ENCODE measurements at places on chromosomes 2 and 18. TPM values are rescaled to one million over a fixed set of nuclear protein-coding genes. Genes with fewer than 3 reads are reported as not detected.

- DNase-seq, result no peak
These were observed 32.0 kb downstream of the NEDD4L start for GRCh38 chr18:58076052-58076451.

DNA sequence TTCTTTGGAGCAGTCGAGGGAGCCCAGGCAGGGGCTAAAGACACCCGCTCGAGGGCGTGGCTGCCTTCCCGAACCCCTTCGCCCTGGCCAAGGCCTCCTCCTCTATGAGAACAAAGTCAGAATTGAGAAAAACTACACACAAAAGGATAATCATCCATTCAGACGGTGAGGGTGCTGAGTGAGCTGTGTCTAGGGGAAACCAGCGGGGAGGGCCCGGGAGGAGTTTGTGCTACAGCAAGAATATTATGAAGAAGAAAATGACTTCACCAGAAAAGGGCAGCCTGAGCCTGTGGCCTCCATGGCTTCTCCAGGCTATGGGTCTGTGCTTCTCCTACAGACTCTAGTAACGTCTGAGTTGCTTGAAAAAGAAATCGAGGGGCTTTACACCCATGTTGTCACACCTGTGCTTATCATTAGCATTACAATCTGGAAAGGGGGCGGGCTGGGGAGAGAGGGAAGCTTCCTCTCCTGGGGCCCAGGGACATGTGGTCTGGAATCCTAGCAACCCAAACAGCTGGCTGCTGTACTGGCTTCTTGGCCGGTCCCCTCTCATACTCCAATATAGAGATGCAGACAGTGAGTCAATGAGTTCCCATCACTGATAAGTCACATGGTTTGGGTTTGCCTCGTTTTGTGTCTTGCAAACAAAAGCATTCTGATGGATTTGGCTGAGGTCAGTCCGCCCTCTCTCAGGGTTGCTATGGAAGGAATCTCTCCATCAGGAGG lies 52.0 kb upstream of the ARL4C start:
- peak; percentile 28 for DNase-seq

GRCh38 chr2:223102040-223102400 lies 50.0 kb downstream of the KCNE4 start:
- no peak for DNase-seq

DNA sequence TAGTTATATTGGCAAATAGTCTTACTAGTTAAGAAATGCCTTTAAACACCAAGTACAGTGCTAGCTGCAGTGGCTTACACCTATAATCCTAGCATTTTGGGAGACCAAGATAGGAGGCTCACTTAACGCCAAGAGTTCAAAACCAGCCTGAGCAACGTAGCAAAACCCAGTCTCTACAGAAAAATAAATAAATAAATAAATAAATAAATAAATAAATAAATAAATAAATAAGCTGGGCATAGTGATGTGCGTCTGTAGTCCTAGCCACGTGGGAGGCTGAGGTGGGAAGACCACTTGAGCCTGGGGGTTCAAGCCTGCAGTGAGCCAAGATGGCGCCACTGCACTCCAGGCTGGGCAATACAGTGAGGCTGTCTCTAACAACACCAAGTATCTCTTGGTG lies 158.6 kb upstream of the ALPP start:
- no peak for DNase-seq

GRCh38 chr2:529852-530251 lies 147.4 kb downstream of the TMEM18 start:
- DNase-seq, result no peak

- no peak for DNase-seq
These were observed 91.8 kb downstream of the HRH4 start for GRCh38 chr18:24552218-24552617.

DNA sequence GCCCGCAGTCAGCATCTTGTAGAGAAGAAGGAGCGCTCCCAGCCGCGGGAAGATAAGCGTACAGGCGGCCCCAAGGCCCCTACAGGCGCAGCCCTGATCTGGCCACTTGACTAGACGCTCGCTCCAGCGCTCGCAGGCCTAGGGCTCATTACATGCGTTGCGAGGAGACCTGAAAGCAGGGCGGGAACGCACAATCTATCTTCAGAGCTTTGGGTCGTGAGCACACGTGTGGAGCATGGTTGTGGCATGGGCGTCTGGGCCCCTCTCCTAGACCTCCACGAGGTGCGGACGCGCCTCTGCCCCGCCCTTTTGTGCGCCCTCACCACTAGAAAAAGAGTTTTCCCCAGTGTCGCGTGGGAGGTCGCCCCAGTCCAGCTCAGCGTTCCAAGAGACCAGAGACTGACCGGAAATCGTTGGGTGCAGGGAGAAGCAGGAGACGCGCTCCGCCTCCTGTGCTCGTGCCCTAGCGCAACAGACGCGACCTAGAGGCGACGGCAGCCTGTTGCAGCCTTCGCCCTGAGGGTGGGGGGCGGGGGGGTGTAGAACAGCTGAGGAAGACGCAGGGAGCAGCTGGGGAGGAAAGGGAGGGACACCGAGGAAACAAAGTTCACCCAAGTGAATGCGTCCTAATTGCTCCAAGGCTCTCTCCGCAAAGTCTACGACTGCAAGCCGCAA lies 12.6 kb downstream of the NR4A2 start:
- peak; percentile 80 for DNase-seq

- DNase-seq, result no peak
These were observed 94.1 kb downstream of the FAM161A start for GRCh38 chr2:61759718-61760117.

GRCh38 chr18:5628512-5629255 lies 84.9 kb upstream of the EPB41L3 start:
- peak; percentile 47 for DNase-seq

DNA sequence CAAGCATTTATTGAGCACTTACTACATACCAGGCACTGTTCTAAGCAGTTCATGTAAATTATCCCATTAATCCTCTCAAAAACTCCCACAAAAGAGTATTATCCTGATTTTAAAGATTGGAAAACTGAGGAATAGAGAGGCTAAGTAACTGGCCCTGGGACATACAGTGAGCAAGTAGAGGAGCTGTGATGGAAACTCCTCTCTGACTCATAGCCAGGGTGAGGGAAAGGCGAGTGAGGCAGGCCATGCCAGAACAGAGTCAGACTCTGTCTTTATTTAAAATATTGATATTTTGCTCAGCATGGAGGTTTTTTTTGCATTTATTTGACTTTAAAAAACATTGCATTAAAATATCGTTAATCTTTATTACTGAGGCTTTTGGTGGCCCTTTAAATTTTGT lies 208.0 kb downstream of the LOXHD1 start:
- DNase-seq, result no peak

DNA sequence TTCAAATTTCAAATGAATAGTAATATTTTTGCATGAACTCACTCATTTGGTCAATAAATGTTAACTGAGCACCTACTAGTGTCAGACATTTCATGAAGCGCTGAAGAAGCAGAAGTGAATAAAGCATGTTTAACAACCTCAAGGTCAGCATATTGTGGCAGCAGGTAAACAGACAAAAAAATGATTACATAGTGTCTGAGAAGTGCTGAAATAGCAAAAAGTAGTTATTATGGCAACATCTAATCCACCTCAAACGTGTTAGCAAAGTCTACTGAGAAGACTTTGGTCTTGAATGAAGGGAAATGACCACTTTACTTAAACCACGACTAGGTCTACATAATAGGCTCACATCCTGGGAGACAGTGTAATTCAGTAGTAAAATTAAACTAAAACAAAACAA lies 452.2 kb upstream of the LRATD1 start:
- DNase-seq, result no peak

DNA sequence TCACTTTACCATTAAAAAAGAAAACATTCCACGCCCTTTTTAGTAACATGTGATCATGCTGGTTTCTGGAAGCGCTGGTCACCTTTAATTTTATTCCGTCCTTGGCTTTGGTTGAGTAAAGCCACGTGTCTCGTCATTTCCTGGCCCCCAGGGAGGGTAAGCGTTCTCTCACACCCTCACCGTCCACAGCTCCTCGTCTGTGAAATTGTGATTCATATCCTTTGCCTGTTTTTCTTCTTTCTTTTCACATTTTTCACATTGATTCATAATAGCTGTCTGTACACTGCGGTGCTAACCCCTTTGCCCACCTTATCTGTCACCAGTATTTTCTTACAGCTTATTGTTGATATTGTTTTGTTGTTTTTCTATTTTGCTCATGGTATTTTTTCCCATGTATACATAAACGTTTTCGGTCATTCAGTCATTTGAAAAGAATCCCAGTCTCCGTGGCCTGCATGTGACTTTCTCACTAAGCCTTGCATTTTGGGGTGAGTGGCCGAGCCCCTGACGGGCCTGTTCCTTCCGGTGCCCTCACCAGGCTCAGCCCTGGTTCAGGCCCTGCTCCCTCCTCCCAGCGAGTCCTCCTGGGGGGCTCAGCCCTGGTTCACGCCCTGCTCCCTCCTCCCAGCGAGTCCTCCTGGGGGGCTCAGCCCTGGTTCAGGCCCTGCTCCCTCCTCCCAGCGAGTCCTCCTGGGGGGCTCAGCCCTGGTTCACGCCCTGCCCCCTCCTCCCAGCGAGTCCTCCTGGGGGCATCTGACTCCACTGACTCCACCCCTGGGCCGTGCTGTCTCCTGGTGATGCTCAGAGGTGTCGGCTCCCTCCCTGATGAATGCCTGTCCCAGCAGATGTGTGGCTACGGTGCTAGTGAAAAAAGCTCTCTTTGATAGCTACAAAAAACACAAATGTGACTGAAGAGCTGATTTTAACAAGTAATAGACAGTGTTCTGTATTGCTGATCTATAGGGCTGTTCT lies 249.7 kb upstream of the PXDN start:
- no peak for DNase-seq

GRCh38 chr2:127552336-127552735 lies 16.9 kb downstream of the MYO7B start:
- no peak for DNase-seq

- DNase-seq, result no peak
These were observed 217.6 kb upstream of the THUMPD2 start for GRCh38 chr2:39996653-39997080.

GRCh38 chr2:173326806-173327205 lies 27.9 kb upstream of the CDCA7 start:
- DNase-seq, result no peak

- no peak for DNase-seq
These were observed 823 bp downstream of the PARD3B start for GRCh38 chr2:204545861-204546735.

- DNase-seq, result no peak
These were observed 45.3 kb upstream of the PSME4 start for GRCh38 chr2:54015798-54016699.

DNA sequence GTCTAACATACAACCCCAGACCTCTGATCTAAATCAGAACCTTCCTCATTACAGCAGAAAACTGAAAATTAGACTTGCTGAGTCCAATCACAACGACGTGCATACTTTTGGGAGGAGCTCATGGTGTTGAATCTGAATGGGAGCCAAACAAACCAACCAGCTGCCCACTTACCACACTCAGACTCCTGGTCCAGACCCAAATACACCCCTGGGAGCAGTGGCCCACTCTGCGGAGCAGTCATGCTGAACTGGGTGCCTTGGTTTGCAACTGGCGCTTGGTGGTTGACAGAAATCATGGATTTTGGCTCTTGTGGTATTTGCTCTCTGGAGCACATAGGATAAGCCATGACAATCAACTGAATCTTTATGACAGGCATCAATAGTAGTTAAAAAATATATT lies 253.6 kb upstream of the TNP1 start:
- no peak for DNase-seq

DNA sequence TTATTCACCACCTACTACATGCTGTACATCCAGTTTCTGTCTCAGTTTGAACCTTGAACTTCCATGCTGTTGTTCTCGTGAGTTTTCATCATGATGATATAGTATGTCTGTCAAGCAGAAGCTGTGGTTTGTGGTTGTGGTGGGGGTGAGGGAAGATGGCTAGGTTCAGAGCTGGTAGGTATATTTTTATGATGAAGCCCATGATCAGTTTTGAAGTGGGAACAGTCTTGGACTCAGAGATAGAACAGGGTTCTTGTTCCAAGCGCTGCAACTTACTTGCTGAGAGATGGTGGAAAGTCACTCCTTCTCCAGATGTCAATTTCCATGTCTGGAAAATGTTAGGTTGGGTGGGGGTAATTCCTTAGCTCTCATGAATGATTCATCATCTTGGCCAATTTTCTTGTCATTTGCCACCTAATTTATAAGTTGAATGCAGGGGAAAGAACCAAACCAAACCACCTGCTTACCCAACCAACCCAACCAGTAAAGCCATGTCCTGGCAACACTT lies 21.6 kb downstream of the PMAIP1 start:
- no peak for DNase-seq

DNA sequence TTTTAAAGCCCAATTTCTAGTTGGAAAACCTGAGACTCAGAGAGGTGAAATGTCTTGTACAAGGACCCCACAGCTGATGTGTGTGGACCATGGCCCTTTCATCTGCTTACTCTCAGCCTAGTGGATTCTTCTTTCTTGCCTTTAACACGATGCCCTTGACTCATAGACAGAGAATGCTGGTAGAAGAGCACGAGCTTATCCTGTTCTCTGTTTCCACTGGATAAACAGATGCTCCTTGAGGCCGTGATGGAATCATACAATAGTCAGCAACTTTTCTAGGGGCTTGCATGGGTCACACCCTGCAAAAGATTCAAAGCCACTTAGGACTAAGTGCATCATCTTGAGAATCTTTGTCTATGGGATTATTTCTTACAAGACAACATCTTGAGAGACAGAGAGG lies 50.9 kb downstream of the MYCN start:
- no peak for DNase-seq

- peak; percentile 41 for DNase-seq
These were observed 81.5 kb downstream of the PRPF40A start for GRCh38 chr2:152635635-152636298.

- no peak for DNase-seq
These were observed 10.1 kb downstream of the DPP4 start for GRCh38 chr2:162063899-162064298.

- DNase-seq, result no peak
These were observed 36.6 kb downstream of the UBE2F start for GRCh38 chr2:238003234-238004031.

DNA sequence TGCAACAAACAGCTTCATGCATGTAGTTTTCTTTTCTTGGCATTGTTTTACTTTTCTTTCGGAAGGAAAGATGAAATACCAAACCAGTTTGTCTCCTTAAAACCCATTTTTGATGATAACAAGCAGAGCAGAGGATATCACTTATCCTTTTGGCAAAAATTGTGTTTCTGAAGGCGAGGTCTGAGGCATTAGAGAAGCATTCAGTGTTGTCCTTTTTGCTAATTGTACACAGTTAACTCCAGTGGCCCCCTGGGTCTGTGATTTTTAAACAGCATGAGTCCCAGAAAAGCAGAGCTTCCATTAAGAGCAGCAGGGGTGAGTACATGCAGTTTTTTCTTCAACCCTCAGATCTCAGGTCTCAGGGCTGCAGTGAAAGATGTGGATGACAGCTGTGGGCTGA lies 41.3 kb downstream of the TTC39C start:
- DNase-seq, result no peak

The GPR55 gene
- total RNA-seq, result 0.08 TPM

The ICA1L gene
- 4.1 TPM for total RNA-seq

The C2orf76 gene
- 4.9 TPM for total RNA-seq

The CNGA3 gene
- total RNA-seq, result not detected

The CDCA7 gene
- total RNA-seq, result 0.91 TPM

The ACMSD gene
- not detected for total RNA-seq

The DSC2 gene
- total RNA-seq, result 26.7 TPM

The TPO gene
- 13.8 TPM for total RNA-seq

The SCN9A gene
- 2.5 TPM for total RNA-seq

The HOXD3 gene
- total RNA-seq, result 0.42 TPM

The SERPINB12 gene
- not detected for total RNA-seq

The SPR gene
- total RNA-seq, result 64.7 TPM

The KLHL41 gene
- total RNA-seq, result 147 TPM

All from heart left ventricle (tissue), 16 donors.